ENCODE measurements at places on chromosomes 5 and 9.

DNA sequence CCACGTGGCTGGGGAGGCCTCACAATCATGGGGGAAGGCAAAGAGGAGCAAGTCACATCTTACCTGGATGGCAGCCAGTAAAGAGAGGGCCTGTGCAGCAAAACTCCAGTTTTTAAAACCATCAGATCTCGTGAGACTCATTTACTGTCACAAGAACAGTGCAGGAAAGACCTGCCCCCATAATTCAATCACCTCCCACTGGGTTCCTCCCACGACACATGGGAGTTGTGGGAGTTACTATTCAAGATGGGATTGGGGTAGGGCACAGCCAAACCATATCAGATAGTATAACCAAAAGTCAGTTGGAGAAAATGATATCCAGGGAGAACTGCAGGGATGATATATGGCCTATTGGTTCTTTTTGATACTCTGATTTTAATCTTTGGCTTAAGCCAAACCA is 10.0 kb upstream of the CAVIN4 start:
- no peak for DNase-seq

DNA sequence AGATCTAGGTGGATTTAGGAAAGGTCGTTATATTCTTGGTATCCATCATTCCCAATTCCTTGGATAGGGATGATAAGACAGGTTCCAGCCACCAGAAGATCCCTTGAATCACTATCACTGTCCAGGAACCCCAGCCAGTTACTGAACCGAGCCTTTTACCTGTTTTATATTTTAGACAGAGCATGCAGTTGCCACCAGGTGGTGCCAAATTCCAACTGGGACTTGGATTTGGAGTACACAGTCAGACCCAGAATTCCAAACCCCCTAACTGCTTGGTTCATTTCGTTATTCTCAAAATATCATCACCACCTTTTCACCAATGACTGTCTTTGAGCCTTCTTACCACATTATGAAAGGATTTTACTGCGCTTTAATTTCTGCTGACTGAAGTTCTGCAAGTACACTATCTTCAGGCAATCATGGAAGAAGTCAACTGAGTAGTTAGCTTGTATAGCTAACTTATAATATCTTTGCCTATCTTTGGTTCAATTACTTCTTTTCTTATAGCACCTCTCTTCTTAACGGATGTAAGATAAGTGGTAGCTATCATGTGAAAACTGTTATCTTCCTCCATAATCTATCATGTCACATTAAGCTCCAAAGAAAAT is 191.8 kb downstream of the PRR16 start:
- DNase-seq, result no peak

DNA sequence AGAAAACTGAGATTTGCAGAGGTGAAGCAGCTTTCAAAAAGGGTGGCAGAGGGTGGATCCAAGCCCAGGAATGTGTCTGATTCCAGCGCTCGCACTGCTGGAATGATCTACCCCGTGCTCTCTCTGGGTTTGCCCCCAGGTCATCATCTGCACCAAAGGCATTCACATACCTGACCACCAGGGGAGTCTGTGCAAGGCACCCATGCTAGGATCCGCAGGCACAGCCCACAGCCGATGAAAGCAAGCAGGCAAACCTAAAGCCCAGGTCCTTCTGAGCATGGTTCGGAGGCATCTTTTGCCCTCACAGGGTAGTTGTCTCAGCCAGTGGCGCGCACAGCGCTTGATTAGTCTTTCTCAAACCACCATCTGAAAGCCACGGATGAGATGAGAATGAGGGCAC is 56.6 kb downstream of the TEK start:
- DNase-seq, result no peak

DNA sequence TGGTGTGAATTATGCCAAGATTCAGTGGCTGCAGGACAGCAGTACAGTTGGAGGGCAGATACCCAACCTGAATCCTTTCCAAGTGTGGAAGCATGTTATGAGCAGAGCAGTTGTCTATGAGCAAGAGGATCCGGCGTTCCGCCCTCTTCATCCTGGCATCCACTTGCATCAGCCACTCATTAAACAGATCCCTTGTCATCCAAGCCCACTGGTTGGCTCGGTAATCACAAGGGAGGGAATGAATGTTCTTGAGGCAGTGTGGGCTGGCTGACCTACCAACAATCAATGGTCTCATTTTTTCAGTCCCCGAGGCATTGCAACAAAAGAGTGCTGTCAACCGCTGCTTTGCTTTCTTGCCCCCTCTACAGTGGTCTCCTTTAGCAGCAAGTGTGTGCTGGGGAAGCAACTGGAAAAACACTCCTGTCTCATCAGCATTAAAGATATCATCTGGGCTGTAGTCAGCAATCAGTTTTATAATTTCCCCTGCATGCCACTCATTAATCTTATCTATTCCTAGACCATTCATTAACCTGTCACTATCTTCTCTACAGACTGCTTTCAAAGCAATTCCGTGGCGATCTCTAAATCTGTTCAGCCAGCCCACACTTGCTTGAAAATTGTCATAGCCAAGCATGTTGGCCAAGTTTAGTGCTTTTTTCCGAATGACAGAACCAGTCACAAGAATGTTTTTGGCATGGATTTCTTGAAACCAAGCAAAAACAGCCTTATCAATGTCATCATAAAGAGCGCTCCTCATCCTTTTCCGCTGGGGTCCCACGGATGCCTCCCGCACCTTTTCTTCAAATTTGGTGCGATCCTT is 4.9 kb downstream of the TIGD6 start:
- DNase-seq, result no peak

- no peak for DNase-seq
Measured at GRCh38 chr5:6961837-6962635, 248.8 kb downstream of the TENT4A start.

DNA sequence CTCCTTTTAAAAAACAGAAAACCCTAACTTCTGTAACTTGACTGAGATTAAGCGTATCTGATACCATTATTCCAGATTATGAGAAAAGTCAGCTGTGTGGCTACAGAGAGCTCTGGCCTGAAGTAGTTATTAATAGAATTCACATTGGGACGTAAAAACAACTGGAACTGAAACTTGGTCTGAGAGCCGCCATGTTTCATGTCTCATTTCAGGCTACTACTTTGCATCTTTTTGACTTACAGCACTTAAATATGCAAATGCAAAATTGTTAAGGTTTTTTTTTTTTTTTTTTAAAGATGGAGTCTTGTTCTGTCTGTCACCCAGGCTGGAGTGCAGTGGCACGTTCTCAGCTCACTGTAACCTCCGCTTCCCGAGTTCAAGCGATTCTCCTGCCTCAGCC is 25.2 kb downstream of the MAP3K1 start:
- DNase-seq, result no peak
